ENCODE measurements at places on chromosomes 7 and 10. TPM values are rescaled to one million over a fixed set of nuclear protein-coding genes. Genes with fewer than 3 reads are reported as not detected.

The IFIT3 gene
- total RNA-seq, result 12.3 TPM

The NEUROG3 gene
- total RNA-seq, result not detected

The LLCFC1 gene
- not detected for total RNA-seq

The CTTNBP2 gene
- total RNA-seq, result 3.1 TPM

The DDX21 gene
- total RNA-seq, result 77.0 TPM

The STX1A gene
- total RNA-seq, result 19.3 TPM

The ANKRD30A gene
- not detected for total RNA-seq

The CALY gene
- total RNA-seq, result not detected

The MYO1G gene
- total RNA-seq, result 0.83 TPM

The NUTM2B gene
- total RNA-seq, result 0.36 TPM

The COL17A1 gene
- 0.03 TPM for total RNA-seq

The ABCB1 gene
- total RNA-seq, result not detected

The HOXA7 gene
- 20.9 TPM for total RNA-seq

The FXYD4 gene
- total RNA-seq, result 6.1 TPM

The UPK3BL2 gene
- 1.9 TPM for total RNA-seq

The FOXP2 gene
- total RNA-seq, result 0.64 TPM

The C10orf143 gene
- 0.96 TPM for total RNA-seq

The SPDYE11 gene
- 0.08 TPM for total RNA-seq

The TEX36 gene
- total RNA-seq, result not detected

The VSTM2A gene
- total RNA-seq, result not detected

The PPP1R9A gene
- 8.5 TPM for total RNA-seq

The LIPK gene
- total RNA-seq, result not detected

The GATA3 gene
- total RNA-seq, result 0.11 TPM

The NXPH1 gene
- 0.13 TPM for total RNA-seq

The LRRC72 gene
- not detected for total RNA-seq

The FAM20C gene
- 21.7 TPM for total RNA-seq

The AMZ1 gene
- total RNA-seq, result 0.11 TPM

The SCRN1 gene
- 86.0 TPM for total RNA-seq

The PDE6C gene
- total RNA-seq, result not detected

The CNPY1 gene
- 2.2 TPM for total RNA-seq
